Inflammatory macrophage (primary cell): ENCODE measurements at places on chromosomes 5 and 9.

DNA sequence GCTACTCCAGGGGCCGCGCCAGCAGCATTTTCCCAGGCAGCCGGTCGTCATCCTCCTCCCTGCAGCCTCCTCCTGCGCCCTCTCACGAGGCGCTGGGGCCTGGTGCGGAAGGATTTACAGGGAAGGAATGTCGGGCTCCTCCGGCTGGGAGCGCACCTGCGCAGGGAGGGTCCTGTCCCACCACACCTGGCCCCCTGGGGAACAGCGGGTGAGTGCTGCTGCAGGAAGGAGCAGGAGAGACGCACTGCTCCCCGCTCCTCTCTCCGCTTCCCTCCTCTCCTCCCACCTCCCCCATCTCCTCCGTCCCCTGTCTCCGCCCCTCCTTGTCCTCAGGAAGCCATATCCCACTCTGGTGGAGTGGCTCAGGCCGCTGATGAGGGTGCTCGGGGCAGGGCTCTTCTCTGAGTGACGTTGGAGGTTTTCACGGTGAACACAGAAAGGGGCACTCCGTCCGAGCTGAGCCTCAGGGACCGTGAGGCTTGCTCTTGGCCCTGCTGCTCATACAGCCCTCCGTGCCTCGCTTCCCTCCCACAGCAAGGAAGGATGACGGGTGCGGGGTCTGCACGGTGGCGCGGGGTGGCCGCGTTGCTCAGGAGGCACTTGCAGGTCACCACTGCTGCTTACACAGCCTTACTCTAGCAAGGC is 31.3 kb downstream of the IRX4 start:
- no peak for DNase-seq

GRCh38 chr5:148713735-148714508 is 59.6 kb upstream of the HTR4 start:
- no peak for DNase-seq

GRCh38 chr5:65105301-65105700 is 336.6 kb downstream of the CWC27 start:
- DNase-seq: no peak

- no peak for DNase-seq
Observed at GRCh38 chr9:20236676-20237075, 385.6 kb downstream of the MLLT3 start.

GRCh38 chr5:947626-948471 is 55.2 kb downstream of the TRIP13 start:
- DNase-seq: no peak
